ENCODE measurements at places on chromosomes 7 and 10. TPM values are rescaled to one million over a fixed set of nuclear protein-coding genes. Genes with fewer than 3 reads are reported as not detected.

The PIK3AP1 gene
- total RNA-seq: 2.6 TPM

The LDB1 gene
- total RNA-seq: 87.6 TPM

The DMBT1 gene
- 0.05 TPM for total RNA-seq

DNA sequence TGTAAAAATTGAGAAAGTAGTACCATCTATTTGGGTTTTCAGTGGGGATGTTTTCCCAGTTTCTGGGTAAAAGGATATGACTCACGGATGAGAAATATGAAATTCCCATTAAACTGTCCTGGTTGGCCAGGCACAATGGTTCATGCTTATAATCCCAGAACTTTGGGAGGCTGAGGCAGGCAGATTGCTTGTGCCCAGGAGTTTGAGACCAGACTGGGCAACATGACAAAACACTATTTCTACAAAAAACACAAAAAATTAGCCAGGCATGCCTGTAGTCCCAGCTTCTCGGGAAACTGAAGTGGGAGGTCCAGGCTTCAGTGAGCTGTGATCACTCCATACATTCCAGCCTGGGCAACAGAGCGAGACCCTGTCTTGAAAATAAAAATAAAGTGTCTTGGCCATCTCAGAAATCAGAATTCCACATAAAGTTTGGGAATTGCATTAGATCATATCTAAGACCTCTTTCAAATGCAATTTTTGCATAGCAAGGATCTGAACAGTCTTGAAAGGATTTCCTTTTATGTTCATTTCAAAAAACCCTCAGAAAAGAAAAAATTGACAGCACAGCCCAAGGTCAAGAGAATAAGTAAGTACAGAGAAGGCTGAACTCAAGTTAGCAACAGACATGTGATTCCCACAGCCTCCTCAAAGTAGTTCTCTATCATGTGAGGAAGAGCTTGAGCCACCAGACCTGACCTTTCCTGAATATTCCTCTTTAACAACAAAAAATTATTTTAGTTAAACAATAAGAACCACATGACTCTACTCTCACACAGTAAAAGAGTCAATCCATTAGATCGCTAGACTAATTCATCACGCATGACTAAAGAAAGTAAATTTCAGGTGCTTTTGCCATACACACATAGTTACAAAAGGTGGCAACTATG lies 141.5 kb upstream of the CAV2 start:
- no peaks in the 10 kb centered on the region for H3K36me3 ChIP-seq
- no peak for DNase-seq
- no peaks in the 10 kb centered on the region for H3K27me3 ChIP-seq
- H3K4me3 ChIP-seq: no peak overlapping the region

- peak overlapping the region; percentile 88 for H3K27ac ChIP-seq
- H3K4me1 ChIP-seq: peaks cover 48% of the 10 kb centered on the region
- H3K4me3 ChIP-seq: peak overlapping the region; percentile 33
- no peaks in the 10 kb centered on the region for H3K36me3 ChIP-seq
- H3K27me3 ChIP-seq: no peaks in the 10 kb centered on the region
Measured at GRCh38 chr7:33043501-33044400, 18.8 kb downstream of the NT5C3A start.

The DUSP5 gene
- total RNA-seq: 30.1 TPM

The CPA2 gene
- 0.87 TPM for total RNA-seq

The LGI1 gene
- total RNA-seq: not detected

DNA sequence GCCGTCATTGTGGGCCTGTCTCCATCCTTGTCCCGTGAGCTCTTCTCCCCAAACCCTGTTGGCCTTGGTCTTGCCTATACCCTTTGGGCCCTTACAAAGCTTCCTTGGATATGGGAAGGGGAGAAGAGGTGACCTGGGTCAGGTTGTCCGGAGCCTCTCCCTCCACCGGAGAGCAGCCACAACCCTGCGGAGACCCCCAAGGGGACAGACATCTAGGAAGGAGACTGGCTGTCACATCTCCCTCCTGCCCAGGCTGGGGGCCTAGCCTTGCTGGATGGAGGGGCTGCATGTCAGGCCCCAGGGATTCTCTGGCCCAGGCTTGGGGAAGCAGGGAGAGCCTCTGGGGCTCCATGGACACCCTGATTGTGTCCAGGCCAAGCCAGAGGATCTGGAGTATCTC lies 11.8 kb downstream of the NACAD start:
- H3K27ac ChIP-seq: no peak overlapping the region
- no peak for DNase-seq
- H3K27me3 ChIP-seq: no peaks in the 10 kb centered on the region

The PRKG1 gene
- total RNA-seq: 0.92 TPM

DNA sequence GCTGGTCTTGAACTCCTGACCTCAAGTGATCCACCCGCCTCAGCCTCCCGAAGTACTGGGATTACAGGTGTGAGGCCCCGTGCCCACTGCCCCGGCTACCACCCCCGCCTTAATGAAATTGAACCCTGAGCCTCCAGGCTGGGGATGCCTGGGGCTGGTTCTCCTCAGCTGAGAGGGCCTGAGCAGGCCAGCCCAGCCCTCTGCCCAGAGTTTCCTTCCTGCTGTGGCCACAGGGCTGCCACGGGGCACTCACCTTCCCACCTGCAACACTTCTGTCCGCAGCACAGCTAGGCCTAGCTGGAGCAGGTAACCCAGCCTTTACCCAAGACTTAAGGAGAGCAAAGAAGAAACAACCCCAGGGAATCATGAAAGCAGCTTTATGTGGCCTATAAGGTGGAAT lies 78.1 kb upstream of the ANLN start:
- no peak overlapping the region for H3K4me3 ChIP-seq
- H3K27ac ChIP-seq: no peak overlapping the region
- no peak for DNase-seq
- H3K36me3 ChIP-seq: no peaks in the 10 kb centered on the region

- no peak overlapping the region for H3K27ac ChIP-seq
- H3K4me3 ChIP-seq: no peak overlapping the region
- H3K4me1 ChIP-seq: no peaks in the 10 kb centered on the region
- no peaks in the 10 kb centered on the region for H3K27me3 ChIP-seq
Measured at GRCh38 chr10:117936566-117936965, 110.2 kb downstream of the RAB11FIP2 start.

DNA sequence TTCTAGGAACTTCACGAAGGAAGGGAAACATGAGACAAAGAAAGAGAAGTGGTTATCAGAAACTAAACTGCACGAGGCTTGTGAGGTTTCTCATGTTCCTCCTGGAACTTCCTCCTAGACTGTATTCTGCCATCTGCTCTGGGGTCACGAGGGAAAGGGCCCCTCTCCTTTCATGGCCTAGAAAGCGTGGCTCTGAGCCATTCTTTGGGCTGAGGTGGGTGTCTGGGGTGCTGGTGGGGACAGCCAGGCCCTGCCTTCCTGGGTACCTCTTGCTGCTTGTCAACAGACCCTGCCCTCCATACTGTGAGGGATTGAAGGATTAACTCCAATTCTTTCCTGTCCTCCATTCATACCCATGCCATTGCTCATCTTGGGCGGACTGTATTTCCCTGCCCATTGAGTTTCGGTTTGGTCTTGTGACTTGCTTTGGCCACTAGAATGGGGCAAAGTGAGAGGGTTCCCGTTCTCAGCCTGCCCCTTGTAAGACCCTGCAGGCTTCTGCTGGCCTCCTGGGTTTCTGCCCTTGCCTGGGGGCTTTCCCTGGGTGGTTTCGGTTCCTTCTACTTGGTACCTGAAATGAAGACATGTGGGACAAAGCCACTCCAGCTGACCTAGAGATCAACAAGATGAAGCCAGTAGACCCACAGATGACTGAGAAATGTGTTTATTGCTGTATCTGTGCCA lies 14.9 kb upstream of the GIMAP8 start:
- no peak overlapping the region for H3K27ac ChIP-seq
- H3K27me3 ChIP-seq: no peaks in the 10 kb centered on the region
- no peak for DNase-seq
- no peaks in the 10 kb centered on the region for H3K4me1 ChIP-seq
- H3K4me3 ChIP-seq: no peak overlapping the region

- 0 out of 2 replicates have a peak, but pooled peaks cover 5% of the 10 kb centered on the region for H3K4me1 ChIP-seq
- no peaks in the 10 kb centered on the region for H3K27me3 ChIP-seq
- H3K4me3 ChIP-seq: no peak overlapping the region
- no peak overlapping the region for H3K27ac ChIP-seq
Measured at GRCh38 chr10:69232252-69232651, 12.1 kb downstream of the HKDC1 start.

DNA sequence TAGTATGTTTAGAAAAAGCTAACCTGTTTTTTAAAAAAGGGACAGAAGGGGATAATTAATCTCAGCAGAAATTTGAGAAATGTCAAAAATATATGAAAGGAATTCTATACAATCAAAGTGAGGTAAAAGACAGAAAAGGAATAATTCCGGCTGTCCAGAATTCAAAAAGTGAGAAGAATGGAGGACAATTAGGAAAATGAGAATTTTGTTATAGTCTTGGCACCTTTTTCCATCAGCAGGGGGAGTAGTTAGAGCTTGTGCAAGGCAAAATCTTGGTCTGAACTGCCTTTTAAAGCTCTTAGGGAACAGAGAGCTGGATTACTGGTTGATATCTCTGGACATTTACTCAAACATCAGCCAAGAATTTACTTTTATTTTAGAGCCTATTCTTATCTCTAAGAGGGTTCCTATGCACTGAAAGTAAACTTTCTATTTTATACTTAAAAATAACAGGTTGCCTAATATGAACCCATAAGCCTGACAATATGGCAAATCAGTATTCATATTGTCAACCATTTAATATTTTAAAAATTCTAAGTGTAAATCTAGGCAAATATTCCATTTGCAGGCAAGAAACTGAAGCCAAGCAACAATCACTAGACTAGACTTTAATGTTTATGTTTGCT lies 185.6 kb downstream of the ANK3 start:
- H3K4me3 ChIP-seq: no peak overlapping the region
- no peak overlapping the region for H3K27ac ChIP-seq
- peaks cover 4% of the 10 kb centered on the region for H3K27me3 ChIP-seq
- DNase-seq: no peak
- no peaks in the 10 kb centered on the region for H3K36me3 ChIP-seq
- H3K4me1 ChIP-seq: no peaks in the 10 kb centered on the region

DNA sequence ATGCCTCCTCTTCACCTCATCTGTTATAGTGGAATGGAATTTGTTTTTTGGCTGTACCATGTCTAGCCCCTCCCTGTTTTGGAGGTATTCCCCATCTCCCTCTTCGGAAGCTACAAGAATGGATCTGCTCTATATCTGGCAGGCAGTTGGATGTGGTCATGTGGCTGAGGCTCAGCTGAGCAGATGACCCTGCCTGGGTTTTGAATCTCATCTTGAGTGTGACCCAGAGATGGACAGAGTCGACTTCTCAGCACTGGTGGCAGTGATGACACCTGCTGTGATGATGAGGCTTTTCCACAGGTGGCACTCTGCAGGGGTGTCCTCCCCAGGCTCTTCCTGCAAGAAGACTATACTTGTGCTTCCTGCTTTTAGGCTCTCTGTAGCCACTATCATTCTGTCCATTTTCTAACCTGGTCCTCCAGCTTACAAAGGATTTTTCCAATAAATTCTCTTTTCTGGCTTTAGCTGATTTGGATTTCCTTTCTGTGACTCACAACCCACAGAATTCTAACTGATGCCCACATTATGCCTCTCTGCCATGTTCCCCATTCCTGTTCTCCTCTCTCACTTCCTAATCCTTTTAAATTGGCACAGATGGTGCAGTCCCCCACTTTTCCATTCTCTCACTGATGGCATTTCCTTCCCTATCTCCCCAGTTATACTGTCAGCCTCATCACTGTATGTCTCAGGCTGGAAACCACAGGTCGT lies 7.5 kb upstream of the ARHGAP22 start:
- H3K4me3 ChIP-seq: no peak overlapping the region
- no peak overlapping the region for H3K27ac ChIP-seq
- H3K4me1 ChIP-seq: no peaks in the 10 kb centered on the region

The CCDC172 gene
- total RNA-seq: not detected

GRCh38 chr7:148058753-148059152 lies 531.8 kb upstream of the C7orf33 start:
- H3K4me1 ChIP-seq: no peaks in the 10 kb centered on the region
- H3K4me3 ChIP-seq: no peak overlapping the region
- no peaks in the 10 kb centered on the region for H3K36me3 ChIP-seq
- DNase-seq: no peak
- no peaks in the 10 kb centered on the region for H3K27me3 ChIP-seq

The MRM2 gene
- total RNA-seq: 49.9 TPM

The CAV1 gene
- 496 TPM for total RNA-seq

DNA sequence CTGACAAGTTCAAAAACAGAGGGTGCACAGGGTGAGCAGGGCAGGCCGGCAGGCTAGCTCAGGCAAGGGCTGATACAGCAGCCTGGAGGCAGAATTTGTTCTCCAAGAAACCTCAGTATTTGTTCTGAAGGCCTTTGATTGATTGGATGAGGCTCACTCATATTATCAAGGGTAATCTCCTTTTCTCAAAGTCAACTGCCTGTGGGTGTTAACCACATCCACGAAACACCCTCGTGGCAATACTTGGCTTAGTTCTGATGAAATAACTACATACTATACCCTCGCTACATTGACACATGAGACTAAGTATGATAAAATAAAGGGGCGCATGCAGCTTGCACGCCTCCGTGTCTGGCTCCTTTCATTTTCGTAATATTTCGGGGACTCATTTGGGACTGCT lies 4.4 kb upstream of the PPP2R2D start:
- no peak overlapping the region for H3K27ac ChIP-seq
- no peaks in the 10 kb centered on the region for H3K36me3 ChIP-seq
- H3K4me1 ChIP-seq: peaks cover 3% of the 10 kb centered on the region
- no peak for DNase-seq
- H3K4me3 ChIP-seq: no peak overlapping the region
